Stimulated activated CD4-positive, alpha-beta T cell treated with anti-CD3 and anti-CD28 coated beads, TNF-alpha, amount 100 ng/mL, for 48 hours (primary cell): ENCODE measurements at places on chromosomes 2 and 18.

GRCh38 chr2:102013206-102014040 is 21.7 kb downstream of the IL1R2 start:
- no peak for DNase-seq

- DNase-seq, result no peak
Measured at GRCh38 chr2:175372704-175373701, 191.5 kb upstream of the ATP5MC3 start.

DNA sequence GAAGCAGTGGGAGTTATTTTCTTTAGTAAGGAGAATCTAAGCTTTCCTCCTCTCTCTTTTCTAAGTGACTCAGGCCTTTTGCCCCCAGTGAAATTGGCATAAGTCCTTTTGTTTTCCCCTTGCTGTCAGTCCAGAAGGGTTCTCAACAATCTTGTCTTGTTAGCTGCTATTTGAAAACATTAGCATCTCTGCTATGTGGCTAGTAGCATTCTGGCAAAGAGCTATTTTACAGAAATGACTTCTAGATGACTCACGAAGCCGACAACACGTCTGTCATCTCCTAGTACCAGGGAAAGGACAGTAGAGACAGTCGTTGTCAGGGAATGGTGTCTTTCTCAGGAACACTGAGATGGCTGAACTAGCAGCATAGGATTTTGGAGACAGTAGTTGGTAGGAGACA is 14.7 kb downstream of the SMARCAL1 start:
- no peak for DNase-seq

GRCh38 chr2:111171337-111171930 is 50.7 kb downstream of the BCL2L11 start:
- no peak for DNase-seq

DNA sequence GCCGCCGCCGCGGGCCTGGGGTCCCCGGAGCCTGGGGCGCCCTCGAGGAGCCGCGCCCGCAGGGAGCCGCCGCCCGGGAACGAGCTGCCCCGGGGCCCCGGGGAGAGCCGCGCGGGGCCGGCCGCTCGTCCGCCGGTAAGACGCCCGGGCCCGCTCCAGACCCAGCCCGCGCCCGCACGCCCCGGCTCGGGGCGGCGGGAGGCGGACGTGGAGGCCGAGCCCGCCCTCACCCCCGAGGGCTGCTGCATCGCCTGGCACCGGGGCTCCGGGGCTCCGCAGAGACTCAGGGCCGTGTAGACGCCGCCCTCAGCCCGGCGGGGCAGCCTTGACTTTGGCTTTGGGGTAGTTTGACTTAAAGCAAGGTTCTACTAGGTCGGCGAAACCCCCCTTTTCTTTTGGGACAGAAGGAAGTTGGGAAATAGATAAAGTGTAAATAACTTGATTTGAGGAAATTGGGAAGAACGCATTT is 335 bp downstream of the ERFE start:
- no peak for DNase-seq

DNA sequence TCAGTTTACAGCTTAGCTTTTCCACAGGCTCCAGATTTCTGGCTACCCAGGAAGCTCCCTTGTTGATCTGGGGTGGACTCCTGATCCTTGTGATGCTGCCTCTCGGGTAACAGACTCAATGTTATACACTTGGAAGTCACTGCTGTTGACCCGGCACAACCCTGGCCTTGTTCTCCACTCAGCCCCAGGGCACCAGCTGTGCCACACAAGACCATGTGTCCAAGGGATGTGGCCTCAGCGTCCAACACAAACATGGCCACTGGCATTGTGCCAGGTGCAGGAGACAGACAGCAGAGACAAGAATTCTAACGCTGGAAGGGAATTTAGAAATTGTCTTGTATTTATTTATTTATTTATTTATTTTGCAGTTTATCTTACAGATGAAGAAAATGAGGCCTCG is 39.0 kb upstream of the PPP4R1 start:
- no peak for DNase-seq
